ENCODE measurements at places on chromosomes 2 and 18.

GRCh38 chr18:79765491-79766245, 32.1 kb upstream of the KCNG2 start:
- DNase-seq: no peak

DNA sequence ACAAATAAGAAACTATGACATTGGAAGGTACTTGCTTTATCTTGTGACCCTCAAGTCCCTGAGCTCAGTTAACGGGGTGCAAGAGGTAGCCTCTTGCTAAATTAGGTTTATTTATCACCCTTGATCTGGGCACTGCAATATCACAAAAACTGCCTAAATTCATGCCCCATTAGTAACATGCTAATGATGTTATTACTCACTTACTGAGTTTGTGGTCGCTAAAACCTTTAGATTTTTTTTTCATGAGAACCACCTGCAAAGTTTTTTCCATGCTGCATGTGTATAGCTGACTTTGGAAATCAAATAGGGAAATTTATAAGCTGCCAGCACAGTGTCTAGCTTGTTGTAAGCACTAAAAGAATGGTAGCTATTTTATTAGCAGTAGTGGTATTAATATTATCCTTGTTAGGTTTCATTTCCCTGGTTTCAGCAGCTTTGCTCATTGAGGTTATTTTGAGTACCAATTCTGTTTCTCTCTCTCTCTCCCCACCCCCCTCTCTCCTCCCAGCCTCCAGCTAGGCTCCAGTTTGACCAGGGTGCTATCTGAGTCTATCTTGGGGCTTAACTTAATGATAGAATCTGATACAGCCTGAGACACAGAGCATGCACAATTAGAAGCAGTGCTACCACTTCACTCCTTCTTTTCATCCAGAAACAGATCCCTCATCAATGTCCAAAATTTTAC, 88.7 kb upstream of the ATP8B1 start:
- no peak for DNase-seq

DNA sequence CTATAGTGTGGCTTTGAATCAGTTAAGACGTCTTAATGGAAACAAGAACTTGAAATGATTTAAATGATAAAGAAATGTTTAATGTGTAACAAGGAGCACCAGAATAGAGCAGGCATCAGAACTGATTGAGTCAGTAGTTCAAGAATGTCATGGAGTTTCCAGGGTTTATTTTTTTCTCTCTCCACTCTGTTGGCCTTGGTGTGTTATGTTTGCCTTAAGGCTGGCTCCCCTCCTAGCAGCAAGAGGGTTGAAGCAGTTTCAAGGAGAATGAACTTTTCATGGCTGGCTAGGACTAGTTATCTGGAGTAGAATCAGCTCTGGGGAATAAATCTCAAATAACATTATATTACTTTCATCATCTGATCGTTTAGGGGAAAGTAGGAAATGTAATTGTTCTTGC, 13.4 kb upstream of the GLS start:
- no peak for DNase-seq

DNA sequence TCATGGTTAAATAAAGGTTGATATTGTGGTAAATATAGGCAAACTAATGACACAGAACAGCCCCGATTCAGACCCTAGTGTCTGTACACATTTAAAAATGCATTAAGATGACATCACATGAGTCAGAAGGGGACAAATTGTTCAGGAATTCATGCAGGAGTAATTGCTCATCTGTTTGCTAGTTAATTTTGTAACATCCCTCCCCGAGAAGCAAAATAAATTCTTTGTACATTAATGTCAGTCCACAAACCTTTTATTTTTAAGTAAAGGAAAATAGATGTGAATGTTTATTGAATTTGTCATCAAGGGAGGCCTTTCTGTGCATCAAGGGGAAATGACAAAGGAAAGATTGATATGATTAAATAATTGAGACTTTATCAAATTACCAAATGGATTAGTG, 69.9 kb downstream of the SH3BP4 start:
- DNase-seq: no peak

Data from astrocyte of the cerebellum (primary cell).